ENCODE measurements at places on chromosomes 7 and 10. TPM values are rescaled to one million over a fixed set of nuclear protein-coding genes. Genes with fewer than 3 reads are reported as not detected.
A peak's percentile ranks its signal among the peaks of the same experiment; 100 is the strongest.

DNA sequence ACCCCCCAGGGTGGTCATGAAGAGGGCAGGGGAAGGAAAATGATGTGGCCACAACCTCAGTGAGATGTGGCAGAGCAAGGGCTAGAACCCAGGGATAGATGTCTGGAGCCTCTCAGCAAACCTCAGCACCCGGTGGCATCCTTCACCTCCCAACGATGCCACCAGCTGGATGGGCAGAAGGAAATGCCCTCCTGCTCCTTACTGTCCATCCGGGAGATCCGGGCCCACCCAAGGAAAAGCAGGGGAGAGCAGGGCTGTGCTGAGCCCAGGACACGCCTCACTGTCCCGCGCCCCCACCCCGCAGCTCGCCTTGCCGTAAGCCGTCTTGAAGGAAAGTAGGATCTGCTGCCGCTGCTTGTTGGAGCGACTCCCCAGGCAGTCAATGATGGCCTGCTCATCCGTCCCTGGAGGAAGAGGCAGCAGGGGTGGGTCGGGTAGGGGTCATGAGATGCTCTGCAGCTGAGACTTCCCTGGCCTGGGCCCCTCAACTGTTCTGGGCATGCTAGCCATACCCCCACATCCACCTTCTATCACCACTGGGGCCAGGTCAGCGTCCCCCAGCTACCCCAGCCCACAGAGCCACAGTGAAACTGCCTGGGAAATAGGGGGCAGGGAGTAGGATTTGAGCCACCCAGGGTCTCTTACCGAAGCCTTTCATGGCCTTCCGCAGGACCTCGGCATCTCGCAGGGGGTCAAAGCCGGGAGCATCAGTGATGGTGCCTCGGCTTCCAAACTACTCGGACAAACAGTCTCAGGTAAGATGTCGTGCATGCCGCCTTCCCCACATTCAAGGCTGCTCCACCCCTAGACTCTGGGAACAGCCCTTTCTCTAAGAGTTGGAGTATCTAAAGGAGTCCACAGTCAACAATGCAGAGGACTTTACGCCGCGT, 34.3 kb downstream of the PLAC9 start:
- H3K36me3 ChIP-seq: peaks cover 46% of the 10 kb centered on the region
- peak overlapping the region; percentile 53 for H3K27ac ChIP-seq
- peaks cover 64% of the 10 kb centered on the region for H3K4me1 ChIP-seq
- H3K4me3 ChIP-seq: no peak overlapping the region
- no peaks in the 10 kb centered on the region for H3K27me3 ChIP-seq

DNA sequence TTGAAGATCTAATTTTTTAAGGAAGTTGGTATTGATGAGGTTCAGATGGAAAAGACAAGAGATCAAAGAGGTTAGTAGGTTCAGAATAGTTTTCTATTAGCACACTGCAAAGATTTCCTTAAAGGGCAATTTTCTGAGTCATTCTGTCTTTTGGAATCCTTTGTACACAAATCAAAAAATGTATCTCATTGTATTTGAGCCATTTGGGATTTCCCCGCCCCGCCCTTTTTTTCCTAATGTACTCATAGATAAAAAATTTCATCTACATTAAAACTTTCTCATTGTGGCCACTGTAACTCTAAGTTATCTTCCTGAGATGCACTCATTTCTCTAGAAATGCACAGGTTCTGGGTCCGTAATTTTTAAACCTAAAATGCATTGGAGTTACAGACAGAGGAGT, 12.1 kb downstream of the GIMAP6 start:
- DNase-seq: no peak
- H3K27ac ChIP-seq: no peak overlapping the region
- no peak overlapping the region for H3K4me3 ChIP-seq
- no peaks in the 10 kb centered on the region for H3K36me3 ChIP-seq
- H3K27me3 ChIP-seq: no peaks in the 10 kb centered on the region

- H3K27me3 ChIP-seq: no peaks in the 10 kb centered on the region
- H3K4me1 ChIP-seq: no peaks in the 10 kb centered on the region
- DNase-seq: no peak
- no peak overlapping the region for H3K4me3 ChIP-seq
- H3K27ac ChIP-seq: no peak overlapping the region
Measured at GRCh38 chr10:81068460-81068859, 530.8 kb downstream of the SH2D4B start.

- H3K4me3 ChIP-seq: no peak overlapping the region
- H3K4me1 ChIP-seq: no peaks in the 10 kb centered on the region
- no peaks in the 10 kb centered on the region for H3K27me3 ChIP-seq
- no peak for DNase-seq
Measured at GRCh38 chr7:77982926-77983550, 184.5 kb downstream of the PHTF2 start.

- H3K4me1 ChIP-seq: no peaks in the 10 kb centered on the region
- H3K4me3 ChIP-seq: no peak overlapping the region
- no peaks in the 10 kb centered on the region for H3K27me3 ChIP-seq
- H3K27ac ChIP-seq: no peak overlapping the region
Measured at GRCh38 chr10:29554660-29555059, 80.1 kb downstream of the SVIL start.

DNA sequence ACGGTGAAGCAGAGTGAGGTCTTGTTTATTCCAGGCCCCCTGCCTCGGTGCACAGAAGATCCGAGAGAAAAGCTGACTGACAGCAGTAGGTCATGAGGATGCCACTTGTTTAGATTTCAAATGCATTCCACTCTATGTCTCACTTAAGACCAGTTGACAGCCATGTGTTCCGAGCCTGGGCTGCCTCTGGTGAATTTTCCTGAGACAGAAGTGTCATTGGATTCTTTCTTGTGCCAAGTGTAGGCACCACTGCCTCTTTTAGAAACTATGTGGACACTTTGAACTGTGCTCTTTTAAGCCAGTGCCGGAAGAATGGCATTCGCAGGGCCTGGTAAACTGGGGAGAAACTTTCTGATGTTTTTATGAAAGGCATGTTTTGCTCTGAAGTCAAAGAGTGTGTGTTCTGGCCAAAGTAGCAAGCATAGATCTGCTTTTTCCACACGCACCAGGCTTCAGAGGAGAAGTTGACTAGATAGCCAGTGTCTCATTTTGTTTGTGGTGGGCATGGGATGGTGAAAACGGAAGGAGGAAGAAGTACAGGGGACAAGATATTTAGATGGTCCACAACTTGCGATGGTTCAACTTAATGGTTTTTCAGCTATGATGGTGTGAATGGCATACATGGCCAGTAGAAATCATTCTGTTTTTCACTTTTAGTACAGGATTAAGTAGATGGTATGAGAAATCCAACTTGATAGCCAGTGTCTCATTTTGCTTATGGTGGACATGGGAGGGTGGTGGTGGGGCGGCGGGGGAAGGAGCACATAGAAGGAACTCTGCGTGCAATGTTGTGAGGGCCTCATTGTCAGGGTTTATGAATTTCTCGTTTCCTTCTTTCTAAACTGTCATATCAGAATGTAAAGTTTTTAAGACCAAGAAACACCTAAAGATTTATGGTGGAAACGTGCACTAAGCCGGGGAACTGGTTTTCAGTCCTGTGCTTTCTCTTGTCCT, 41.5 kb downstream of the CYP17A1 start:
- peaks cover 59% of the 10 kb centered on the region for H3K4me1 ChIP-seq
- peak overlapping the region; percentile 70 for H3K27ac ChIP-seq
- DNase-seq: no peak
- peaks cover 18% of the 10 kb centered on the region for H3K36me3 ChIP-seq
- H3K4me3 ChIP-seq: no peak overlapping the region

The PRSS37 gene
- not detected for total RNA-seq

The PODXL gene
- total RNA-seq: 103 TPM

The SPDYE6 gene
- not detected for total RNA-seq

All from upper lobe of left lung (tissue), 6 donors.